ENCODE measurements at places on chromosomes 6 and 20. TPM values are rescaled to one million over a fixed set of nuclear protein-coding genes. Genes with fewer than 3 reads are reported as not detected.

The CAPN11 gene
- total RNA-seq, result 0.78 TPM

The MLIP gene
- 319 TPM for total RNA-seq

The RBPJL gene
- not detected for total RNA-seq

The ANGPT4 gene
- total RNA-seq, result not detected

The APOBEC2 gene
- 174 TPM for total RNA-seq

The PLEKHG1 gene
- 19.5 TPM for total RNA-seq

The ACTL10 gene
- 0.46 TPM for total RNA-seq

The SEMG1 gene
- not detected for total RNA-seq

The TMEM170B gene
- 4.2 TPM for total RNA-seq

The SLC32A1 gene
- total RNA-seq, result not detected

The CCM2L gene
- 7.0 TPM for total RNA-seq

The GNRH2 gene
- not detected for total RNA-seq

The PPIL6 gene
- 1.2 TPM for total RNA-seq

The ARHGAP40 gene
- not detected for total RNA-seq

The RFX6 gene
- not detected for total RNA-seq

The RIPPLY2 gene
- not detected for total RNA-seq

The CST5 gene
- not detected for total RNA-seq

The LHFPL5 gene
- total RNA-seq, result not detected

The SMIM13 gene
- 12.6 TPM for total RNA-seq

The DBNDD2 gene
- total RNA-seq, result 209 TPM

The SLC29A1 gene
- 105 TPM for total RNA-seq

The NXT1 gene
- 10.6 TPM for total RNA-seq

The SLC4A11 gene
- total RNA-seq, result 0.35 TPM

The MUCL3 gene
- total RNA-seq, result not detected

The CST4 gene
- total RNA-seq, result not detected

The TRIM15 gene
- not detected for total RNA-seq

The EPB41L1 gene
- 21.8 TPM for total RNA-seq

The FAM83B gene
- total RNA-seq, result 0.11 TPM

The CALHM5 gene
- 1.7 TPM for total RNA-seq

The DACT2 gene
- total RNA-seq, result 0.48 TPM
